ENCODE measurements at places on chromosomes 11 and 22.

DNA sequence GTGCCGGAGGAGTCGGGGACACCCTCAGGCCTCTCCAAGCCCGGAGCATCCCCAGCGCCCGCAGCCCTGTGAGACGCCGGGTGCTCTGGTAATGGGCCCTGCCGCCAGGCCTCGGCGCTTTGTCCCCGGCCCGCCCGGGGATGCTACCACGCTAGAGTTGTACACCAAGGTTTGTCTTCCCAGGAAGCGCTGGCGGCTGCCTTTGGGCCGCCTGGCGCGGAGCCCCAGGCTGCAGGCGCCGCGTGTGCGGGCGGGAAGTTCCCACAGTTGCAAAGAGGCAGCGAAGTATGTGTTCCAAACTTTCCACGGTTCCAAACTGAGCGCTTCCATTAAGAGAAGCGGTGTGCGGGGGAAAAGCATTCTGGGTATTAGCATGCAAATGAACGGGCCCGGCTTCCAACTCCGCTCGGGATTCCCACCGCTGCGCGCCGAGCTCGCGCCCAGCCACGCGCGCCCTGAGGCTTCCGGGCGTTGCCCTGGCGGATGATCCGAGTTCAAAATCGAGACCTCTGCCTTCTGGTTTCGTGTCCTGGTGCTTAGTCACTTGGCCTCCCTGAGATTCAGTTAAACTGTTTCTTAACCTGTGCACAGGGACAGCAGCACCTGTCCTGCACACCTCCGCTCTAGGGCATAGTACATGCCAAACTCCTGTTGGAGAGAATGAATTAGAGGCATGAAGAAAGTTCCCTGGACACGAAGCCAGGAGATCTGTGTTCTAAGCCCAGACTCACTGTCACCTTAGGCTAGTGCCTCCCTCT, 1.3 kb upstream of the PATZ1 start:
- DNase-seq, result peak; percentile 4

GRCh38 chr22:39247361-39247760, 2.6 kb upstream of the PDGFB start:
- DNase-seq, result no peak

GRCh38 chr11:103903621-103904323, 132.7 kb upstream of the DDI1 start:
- DNase-seq, result no peak

DNA sequence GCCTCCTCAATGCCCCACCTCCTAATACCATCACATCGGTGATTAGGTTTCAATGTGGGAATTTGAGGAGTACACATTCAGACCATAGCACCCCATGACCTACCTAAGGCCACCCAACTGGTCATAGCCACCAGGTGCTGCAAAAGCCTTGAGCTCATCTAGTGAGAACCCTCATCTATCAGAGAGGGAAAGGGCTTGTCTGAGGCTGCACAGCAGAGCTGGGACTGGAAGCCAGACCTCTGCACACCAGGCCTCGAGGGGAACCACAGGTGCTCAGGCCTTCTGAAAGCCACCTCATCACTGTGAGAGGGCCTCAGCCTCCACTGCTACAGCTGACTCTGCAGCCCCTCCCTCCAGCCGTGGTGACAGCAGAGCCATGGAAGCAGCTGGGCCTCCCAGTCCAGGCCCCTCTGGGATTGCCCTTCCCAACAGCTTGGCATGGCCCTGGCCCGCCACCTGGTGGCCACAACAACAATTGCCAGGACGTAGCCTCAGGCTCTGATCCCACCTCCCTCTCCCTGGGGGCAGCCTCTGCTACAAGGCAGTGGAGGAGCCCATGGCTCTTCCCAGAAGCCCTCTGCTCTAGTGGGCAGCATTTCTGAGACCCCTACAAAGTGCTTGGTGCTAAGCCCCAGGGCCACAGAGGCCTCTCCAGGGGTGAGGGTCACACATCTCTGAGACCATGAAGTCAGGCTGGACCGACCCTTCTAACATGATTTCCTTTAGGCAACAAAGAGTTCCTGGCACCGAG, 41.0 kb upstream of the PRDM11 start:
- DNase-seq, result peak; percentile 20

GRCh38 chr11:15841931-15842740, 514.2 kb downstream of the SOX6 start:
- no peak for DNase-seq

GRCh38 chr22:44247923-44248892, 64.5 kb downstream of the SHISAL1 start:
- no peak for DNase-seq

- DNase-seq, result no peak
These were observed 14.3 kb upstream of the SLC36A4 start for GRCh38 chr11:93212094-93212493.

GRCh38 chr11:35792148-35792845, 129.7 kb downstream of the TRIM44 start:
- DNase-seq, result no peak

DNA sequence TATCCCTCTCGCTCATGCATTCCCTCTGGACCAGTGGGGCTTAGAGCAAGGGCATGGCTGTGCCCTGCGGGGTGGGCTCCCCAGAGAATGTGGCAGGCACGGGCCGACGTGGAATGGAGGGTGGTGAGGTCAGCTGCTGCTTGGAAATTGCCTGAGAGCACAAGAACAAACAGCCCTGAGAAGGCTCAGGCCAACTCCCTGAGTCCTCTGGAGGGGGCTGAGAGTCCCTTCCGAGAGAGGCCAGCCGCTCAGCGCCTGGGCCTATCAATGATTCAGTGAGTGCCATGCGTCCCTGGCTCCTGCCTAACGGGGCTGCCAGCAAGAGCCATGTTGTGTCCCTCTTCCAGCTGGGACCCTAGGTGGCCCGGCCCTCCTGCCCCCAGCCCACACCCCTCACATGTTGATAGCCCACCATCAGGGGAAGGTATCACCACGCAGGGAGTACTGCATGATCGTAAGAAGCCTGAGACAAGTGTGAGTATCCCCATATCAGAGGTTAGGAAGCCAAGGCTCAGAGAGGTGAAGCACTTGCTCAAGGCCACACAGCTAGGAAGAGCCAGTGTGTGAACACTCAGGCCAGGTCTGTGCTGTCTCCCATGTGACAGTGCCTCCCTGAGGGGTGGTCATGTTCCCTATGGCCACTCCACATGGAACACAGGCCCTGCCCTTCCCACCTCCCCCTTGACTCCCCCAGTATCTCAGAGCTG, 55.8 kb downstream of the NECTIN1 start:
- no peak for DNase-seq

GRCh38 chr11:22556381-22556780, 69.2 kb downstream of the FANCF start:
- no peak for DNase-seq

- DNase-seq, result no peak
These were observed 77.9 kb downstream of the ST3GAL4 start for GRCh38 chr11:126433244-126433846.

DNA sequence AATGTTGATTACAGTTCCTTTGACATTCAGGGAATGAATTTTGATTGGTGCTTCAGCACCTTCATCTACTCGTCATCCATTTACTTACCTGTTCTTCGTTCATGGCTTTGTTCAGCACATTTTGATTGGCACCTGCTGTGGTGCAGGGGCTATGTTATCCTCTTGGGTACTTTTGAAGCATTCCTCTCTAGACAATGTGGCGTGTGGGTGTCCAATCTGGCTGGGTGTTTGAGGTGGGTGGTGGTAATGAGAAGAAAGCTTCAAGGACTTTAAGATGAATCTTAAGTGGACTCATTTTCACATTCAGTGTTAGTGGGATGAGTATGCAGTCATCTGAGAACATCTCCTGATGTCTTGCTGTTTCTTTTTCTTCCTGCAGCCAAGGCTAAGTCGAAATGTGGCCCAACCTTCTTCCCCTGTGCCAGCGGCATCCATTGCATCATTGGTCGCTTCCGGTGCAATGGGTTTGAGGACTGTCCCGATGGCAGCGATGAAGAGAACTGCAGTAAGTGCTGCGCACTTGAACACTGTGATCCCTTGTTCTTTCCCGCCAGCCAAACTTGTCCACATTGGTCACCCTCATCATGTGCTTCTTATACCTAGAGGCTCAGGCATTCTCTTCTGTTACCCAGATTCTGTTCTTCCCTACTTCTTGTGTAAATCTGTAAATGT, 137.5 kb downstream of the LDLRAD3 start:
- no peak for DNase-seq

DNA sequence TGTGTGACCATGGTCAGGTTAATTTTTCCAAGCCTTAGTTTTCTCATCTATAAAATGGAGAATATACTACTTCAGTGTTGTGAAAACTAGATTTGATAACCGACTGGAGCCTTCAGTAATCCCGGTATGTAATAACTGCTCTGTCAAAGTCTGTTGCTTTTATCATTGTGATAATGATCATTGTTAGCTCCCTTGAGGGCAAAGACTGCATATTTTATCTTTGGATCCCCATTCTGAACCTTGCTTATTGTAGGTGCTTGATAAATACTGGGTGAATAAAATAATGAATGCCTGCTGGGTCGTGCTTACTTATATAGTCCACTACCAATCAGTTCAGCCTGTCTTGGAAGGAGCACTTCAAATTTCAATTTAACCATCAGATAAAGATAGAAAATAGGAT, 105.3 kb downstream of the ARFGAP2 start:
- no peak for DNase-seq

GRCh38 chr11:1218788-1219445, 3.9 kb upstream of the MUC5B start:
- no peak for DNase-seq

DNA sequence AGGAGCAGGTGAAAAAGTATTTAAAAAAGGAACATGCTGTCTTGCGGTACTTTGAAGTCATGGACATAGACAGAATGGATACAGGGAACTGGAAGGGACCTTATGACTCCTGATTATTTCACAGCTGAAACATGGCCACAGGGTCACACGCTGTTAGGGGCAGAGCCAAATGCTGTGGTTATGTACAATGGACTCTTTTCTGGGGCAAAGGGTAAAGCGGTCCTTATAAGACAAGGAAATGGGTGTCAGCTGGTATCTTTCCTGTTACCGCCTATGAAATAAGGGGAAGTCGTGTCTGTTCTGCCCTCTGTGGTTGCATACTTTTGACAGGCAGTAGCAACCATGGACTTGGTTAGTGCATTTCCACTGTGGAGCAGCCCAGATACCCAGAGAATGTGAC, 12.8 kb upstream of the ST14 start:
- no peak for DNase-seq

DNA sequence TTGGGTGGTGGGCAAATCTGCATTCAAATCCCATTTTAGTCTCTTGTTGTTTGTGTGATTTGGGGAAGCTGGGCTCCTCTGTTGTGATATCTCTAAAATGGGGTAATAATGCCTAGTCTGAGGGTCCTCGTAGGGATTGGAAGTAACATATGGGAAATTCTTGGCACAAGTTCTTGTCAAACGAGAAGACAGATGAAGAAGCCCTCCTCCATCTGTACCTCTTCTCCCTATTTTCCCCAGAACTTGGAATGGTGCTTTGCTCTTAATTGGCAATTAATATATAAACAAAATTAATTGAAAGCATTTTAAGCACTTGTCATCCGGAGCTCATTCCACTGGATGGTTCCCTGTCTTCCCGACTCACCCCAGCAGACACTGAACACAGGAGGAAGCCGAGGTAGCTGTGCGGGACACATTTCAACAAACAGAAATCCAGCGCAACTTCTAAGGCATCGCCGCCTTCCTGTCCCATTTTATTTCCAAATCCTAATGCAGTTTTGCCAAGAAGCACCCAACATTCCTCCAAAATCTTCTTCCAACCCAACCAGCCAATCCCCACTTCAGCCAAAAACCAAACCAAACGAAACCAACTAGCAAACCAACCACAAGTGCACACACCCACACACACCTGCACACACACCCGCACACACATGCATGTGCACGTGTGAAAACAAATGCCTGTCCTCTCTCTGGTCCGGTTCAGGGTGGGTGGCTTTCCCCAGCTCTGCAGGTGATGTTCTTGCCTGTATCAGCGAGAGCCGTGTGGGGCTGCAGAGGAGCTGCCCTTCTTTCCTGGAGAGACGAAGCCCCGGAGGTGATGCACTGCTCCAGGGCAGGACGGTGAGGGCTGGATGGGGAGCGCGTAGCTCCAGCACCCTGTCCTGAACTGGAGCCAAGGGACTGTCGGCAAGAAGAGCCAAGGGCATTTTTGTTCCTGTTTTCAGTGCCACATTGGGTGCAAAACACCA, 100.8 kb upstream of the B3GAT1 start:
- DNase-seq, result no peak

- DNase-seq, result no peak
These were observed 14.7 kb upstream of the PTS start for GRCh38 chr11:112211536-112211935.

- no peak for DNase-seq
These were observed 107.8 kb downstream of the CYP2R1 start for GRCh38 chr11:14784230-14784629.

DNA sequence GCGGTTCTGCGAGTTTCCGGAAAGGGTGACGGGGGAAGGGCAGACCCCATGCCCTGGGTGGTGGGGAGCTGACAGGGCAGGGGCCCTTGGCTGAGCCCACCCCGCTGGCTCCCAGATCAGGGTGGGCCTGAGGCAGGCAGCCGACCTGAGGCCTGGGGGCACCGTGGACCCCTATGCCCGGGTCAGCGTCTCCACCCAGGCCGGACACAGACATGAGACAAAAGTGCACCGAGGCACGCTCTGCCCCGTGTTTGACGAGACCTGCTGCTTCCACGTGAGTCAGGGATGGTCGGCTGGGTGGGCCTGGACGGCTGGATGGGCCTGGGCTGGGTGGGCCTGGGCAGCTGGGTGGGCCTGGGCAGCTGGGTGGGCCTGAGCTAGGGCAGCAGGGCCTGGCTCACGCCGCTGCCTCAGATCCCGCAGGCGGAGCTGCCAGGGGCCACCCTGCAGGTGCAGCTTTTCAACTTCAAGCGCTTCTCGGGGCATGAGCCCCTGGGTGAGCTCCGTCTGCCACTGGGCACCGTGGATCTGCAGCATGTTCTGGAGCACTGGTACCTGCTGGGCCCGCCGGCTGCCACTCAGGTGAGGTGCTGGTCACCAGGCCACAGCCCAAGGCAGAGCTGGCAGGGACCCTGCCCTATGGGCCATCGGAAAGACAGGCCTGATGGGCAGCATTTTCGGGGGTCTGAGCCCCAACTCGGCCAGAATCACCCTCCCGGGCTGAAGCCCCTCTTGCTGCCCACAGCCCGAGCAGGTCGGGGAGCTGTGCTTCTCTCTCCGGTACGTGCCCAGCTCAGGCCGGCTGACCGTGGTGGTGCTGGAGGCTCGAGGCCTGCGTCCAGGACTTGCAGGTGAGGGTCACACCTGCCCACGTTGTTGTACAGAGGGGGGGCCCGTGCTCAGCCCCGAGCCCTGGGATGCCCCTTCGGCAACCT, 1.5 kb downstream of the SYT8 start:
- no peak for DNase-seq

Measured in stimulated activated CD8-positive, alpha-beta memory T cell treated with anti-CD3 and anti-CD28 coated beads, Interleukin-2, amount 100 ng/mL, for 1 hour (primary cell).